Stimulated activated CD4-positive, alpha-beta T cell treated with anti-CD3 and anti-CD28 coated beads, Interleukin-4, amount 100 ng/mL, for 24 hours (primary cell): ENCODE measurements at places on chromosomes 2 and 18.

DNA sequence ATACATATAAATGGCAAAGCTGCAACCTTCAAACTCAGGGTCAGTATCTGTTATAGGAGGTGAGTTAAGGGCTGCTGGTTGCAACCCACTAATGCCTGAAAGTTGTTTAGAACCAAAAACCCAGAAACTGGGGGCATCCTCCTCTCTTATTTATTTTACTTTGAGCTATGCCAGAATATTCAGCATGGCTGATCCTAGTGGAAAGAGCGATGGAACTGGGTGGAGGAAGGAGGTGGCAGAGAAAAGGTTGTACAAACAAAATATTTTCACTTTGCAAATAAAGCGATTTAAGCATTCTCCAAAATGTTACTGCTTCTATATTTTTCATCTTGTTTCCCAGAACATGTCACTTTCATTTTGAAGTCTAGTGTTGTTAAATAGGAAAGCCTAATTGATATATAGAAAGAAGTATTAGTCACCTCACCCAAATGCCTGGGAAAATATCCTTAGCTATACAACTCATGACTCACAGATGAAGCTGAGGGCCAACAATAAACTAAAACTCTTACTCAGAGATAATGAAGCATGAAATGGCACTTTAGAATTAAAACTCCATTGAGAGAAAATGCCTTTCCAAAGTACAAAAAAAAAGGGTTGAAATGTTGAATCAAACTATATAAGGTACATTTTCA, 251.4 kb upstream of the UBE2E3 start:
- no peak for DNase-seq

- no peak for DNase-seq
These were observed 225.4 kb upstream of the FBXO11 start for GRCh38 chr2:48131539-48132270.

- DNase-seq, result no peak
These were observed 505.6 kb upstream of the SLC8A1 start for GRCh38 chr2:40957508-40957907.

DNA sequence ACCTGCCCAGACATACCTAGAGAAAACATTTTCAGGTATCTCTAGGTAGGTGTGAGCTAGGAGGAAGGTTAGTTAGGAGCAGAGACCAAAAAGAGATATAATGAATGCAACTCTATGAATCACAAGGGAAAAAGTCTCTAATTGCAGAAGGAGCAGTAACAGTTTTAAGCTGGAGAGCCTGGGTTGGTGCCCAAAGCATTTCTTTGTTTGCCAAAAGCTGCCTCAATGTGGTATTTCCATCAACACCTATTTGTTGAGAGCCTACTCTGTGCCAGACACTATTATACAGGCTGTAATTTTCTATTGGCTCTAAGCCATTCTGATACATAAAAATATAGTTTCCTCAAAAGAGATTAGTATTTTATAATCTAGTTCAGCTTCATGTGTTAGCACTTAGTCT, 141.6 kb downstream of the UBE2E3 start:
- no peak for DNase-seq

DNA sequence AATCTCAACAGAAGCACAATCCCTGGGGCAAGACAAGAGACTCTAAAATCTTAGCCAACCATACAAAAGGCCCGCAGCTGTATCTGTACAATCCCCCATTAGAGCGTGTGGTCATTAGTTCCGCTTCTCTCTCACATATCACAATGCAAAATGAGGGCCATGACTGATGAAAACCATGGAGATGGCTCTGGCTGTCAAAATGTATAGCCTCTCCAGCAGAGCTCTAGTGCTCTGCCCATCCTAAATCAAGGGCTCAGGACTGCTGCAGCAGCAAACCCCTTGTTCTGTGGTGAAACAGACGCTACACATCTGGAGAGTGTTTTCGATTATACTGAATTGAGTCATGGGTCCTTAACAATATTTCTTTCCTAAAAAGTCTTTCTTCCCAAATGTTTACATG, 221.0 kb downstream of the PID1 start:
- DNase-seq, result no peak

DNA sequence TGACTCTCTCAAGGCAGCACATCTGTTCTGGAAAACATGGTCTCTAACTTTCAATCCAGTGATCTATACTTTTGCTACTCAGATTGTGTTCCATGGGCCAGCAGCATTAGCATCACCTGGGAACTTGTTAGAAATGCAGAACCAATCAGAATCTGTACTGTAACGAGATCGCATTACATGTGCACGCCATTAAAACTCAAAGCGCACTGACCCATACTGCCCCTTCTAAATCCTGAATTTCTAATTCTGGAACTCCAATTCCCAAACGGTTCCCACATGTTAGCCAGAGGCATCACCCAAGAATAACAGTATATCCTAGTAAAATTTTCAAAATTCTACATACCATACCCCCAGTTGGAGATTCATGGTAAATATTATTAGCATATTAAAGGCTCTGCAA, 10.5 kb upstream of the DCTN1 start:
- no peak for DNase-seq

GRCh38 chr2:103002954-103003353, 241.1 kb downstream of the TMEM182 start:
- no peak for DNase-seq

DNA sequence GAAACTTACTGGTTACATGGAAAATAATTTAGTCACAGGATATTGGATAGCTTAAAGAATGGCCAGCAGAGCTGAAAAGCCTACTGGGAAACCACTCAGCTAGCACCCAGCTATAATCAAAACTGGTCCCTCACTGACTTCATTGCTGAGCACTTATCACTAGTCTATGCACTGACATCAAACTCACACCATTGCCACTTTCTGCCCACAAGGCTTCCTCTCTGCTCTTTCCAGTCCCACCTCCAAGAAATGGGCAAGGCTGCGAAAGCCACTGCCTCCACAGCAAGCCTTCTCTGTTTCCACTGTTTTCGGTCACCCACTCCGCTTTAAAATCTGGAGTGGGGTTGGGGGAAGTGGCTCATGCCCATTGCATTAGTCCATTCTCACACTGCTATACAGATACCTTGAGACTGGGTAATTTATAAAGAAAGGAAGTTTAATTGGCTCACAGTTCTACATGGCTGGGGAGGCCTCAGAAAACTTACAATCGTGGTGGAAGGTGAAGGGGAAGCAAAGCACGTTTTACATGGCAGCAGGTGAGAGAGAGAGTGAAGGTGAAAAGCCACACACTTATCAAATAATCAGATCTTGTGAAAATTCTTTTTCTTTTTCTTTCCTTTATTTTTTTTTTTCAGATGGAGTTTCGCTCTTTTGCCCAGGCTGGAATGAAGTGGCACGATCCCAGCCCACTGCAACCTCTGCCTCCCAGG, 77.0 kb upstream of the CERS6 start:
- no peak for DNase-seq

DNA sequence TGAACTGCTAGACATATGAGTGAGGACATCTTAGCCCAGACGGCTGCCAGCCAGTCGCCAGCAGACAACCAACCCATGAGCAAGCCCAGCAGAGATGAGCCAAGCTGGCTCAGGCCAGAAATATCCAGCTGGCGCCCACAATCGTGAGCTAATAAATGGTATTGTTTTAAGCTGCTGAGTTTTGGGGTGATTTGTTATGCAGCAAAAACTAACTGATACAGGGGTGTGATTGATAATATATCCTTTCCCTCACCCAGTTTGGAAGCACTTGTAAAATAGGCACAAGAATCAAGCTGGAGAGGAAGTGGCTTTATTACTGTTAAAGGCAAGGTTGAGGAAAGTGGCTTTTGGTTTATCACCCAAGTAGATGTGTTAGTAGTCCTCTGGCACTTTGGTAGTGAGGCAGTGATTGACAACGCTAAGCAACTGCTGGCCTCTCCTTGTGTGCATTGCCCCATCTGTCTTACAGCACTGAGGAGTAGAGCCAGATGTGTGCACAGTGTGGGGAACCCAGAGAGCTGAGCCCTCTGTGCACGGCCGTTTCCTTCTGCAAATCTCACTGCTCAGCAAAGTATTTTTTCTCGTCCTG, 110.1 kb downstream of the MYO1B start:
- DNase-seq, result no peak

DNA sequence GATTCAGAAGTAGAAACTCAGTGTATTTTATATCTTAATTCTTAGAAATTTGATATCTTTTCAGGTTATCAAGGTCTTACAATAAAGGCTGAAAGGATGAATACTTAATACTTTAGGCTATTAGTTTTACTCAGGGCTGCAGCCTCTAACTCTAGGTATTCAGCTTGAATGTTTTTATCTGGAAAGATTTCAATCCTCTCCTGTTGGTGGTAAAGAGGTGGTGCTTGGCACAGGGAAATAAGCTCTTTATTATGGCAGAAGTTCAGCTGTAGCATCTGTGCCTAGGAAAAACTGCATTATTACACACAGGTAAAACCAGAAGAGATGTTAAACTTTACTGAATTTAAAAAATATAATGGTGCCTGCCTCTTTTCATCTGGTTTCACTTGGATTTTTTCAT, 11.1 kb downstream of the ACVR2A start:
- no peak for DNase-seq

GRCh38 chr2:104872866-104873688, 19.2 kb downstream of the POU3F3 start:
- peak; percentile 33 for DNase-seq

DNA sequence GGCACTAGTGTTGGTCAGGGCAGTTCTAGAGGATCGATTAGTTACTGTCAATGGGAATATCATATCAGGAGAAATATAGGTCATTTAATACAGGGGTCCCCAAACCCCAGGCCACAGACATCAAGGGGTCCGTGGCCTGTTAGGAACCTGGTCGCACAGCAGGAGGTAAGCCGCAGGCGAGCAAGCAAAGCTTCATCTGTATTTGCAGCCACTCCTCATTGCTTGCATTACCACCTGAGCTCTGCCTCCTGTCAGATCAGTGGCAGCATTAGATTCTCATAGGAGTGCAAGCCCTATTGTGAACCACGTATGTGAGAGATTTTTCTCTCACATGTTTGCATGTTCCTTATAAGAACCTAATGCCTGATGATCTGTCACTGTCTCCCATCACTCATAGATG, 81.9 kb downstream of the DSC3 start:
- no peak for DNase-seq

GRCh38 chr2:212416086-212416485, 122.5 kb downstream of the ERBB4 start:
- DNase-seq, result no peak

- DNase-seq, result no peak
These were observed 51.5 kb downstream of the L3MBTL4 start for GRCh38 chr18:6363216-6363615.

DNA sequence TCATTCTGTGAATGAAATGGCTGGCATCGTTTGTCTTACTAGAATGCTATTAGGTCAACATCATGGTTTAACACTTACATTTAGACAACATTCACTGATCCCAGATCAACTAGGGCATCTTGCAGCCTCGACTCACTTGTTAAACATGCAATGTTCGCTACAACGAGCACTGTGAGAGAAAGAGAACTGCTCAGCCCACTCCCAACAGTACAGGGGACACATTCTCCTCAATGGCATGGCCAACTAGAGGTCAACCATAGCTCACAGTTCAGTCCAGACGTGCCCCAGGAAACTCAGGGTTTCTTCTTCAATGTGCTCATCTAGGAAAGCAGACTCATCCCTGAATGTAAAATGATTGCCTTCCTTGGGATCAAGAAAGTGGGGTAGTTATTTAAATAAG, 5.9 kb downstream of the WIPF1 start:
- no peak for DNase-seq

GRCh38 chr2:238667639-238668038, 180.2 kb upstream of the TWIST2 start:
- no peak for DNase-seq

- DNase-seq, result no peak
These were observed 63.2 kb upstream of the TMEM17 start for GRCh38 chr2:62568983-62569837.

- DNase-seq, result no peak
These were observed 50.5 kb downstream of the SEPTIN10 start for GRCh38 chr2:109563288-109563687.

DNA sequence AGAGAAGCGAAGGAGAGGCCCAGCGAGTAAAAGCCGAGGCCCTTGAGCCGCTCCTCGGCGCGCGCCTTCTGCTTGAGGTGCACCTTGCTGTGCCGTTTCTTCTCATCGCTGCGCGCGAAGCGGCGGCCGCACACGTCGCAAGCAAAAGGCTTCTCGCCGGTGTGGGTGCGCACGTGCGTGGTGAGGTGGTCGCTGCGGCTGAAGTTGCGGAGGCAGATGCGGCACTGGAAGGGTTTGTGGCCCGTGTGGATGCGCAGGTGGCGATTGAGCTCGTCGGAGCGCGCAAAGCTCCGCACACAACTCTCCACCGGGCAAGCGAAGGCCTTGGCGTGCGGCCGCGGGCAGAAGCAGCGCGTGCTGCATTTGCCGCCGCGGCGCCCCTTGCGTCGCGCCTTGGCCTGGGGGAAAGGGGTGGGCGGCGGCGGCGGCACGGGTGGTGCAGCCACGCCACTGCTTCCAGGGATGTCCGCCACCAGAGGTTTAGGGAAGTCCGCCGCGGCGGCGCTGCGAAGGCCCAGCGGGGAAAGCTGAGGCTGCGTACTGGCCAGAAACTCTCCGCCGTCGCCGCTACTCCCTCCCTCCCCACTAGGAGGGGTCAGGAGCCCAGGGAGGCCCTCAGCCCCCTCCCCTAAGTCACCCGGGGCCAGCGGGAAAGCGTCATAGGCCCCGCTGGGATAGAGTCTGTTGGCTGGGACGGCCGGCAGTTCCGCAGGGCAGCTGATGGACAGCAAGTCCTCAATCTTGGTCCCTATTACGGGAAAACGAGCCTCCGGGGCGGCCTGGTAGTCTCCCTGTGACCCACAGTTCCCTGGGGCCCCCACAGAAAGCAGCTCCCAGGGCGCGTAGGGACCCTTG, 1.7 kb downstream of the EGR4 start:
- no peak for DNase-seq

DNA sequence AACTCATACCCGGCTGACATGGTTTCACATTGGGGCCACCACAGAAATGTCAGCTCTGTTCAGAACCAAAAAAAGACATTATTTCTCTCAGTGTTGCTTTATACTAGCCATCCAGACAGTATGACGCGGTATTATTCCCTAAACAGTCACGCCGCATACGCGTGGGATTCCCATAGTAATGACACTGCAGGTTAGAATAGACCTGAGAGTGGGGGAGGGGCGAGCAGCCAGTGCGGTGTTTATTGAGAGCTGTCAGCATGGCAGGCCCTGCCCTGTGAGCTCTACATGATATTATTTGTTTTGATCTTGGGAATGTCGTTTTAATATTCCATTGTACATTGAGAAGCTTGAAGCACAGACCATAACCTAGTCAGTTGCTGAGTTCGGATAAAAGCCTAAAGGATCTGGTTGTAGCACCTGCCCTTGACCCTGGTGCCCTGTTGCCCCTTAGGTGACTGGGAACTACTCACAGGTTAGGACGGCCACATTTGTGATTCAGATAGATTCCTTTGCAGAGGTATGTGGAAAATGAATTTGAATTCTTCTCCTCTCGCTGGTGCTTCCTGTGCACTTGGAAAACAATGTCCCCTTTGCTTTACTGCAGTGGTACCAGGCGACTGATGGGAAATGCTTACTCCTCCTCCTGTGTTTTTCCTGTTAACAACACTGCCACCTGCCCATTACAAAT, 150.1 kb downstream of the ARHGAP28 start:
- DNase-seq, result no peak

DNA sequence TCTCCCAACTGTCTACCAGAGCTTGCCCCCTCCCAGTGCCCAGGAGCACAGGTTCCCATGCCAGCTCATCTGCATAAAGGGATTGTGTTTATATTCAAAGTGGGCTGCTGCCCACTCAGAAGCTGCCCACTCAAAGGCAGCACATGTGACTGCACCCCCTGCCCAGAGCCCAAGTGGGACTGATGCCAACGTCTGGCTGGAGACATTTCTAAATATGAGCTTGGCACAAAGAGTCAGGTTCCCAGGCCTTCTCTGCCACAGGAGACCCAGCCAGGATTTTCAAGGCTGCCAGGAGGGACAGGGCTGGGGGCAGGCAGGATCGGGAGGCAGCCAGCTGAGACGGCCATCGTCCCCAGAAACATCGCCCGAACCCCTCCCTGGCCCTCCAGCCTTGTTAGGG, 67.1 kb downstream of the ZBTB7C start:
- DNase-seq, result no peak
